ENCODE measurements at places on chromosomes 4 and X.
A peak's percentile ranks its signal among the peaks of the same experiment; 100 is the strongest.

DNA sequence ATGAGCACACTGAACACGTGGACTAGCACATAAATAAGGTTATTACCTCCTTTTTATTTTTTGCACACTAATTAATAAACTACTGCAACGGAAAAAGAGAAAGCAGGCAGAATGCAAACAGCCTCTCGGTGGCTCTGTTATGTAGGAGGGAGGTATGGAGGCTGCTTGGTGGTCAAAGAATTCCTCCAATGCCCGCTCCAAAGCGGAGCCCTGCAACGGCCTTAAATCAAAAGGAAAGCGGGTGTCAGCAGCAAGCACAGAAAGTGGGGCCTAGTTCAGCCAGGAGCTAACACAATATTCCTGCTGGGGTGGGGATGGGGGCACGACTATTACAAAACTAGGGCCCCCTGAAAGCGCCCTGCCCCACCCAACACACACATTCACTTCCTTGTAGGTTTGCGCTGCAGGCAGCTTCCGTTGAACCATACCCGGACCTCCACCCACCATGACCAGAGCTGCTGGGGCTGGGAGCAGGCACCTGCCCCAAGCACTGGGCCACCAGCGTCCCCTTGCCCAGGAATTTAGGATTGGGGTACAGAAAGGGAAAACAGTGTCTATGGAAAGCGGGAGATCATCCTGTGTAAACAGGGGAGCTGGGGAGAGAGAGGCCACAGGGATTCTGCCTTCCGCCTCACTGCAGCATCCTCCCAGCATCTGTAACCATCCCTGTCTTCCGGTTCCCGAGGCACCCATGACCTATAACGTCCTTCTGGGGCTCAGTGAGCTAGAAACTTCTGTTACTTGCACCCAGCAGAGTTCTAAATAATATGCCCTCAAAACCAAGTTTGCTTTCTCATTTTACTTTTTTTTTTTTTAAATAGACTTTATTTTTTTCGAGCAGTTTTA is 57.1 kb upstream of the DDX3X start:
- DNase-seq: no peak

- DNase-seq: no peak
These were observed 65.6 kb upstream of the PDLIM3 start for GRCh38 chr4:185600801-185601434.

DNA sequence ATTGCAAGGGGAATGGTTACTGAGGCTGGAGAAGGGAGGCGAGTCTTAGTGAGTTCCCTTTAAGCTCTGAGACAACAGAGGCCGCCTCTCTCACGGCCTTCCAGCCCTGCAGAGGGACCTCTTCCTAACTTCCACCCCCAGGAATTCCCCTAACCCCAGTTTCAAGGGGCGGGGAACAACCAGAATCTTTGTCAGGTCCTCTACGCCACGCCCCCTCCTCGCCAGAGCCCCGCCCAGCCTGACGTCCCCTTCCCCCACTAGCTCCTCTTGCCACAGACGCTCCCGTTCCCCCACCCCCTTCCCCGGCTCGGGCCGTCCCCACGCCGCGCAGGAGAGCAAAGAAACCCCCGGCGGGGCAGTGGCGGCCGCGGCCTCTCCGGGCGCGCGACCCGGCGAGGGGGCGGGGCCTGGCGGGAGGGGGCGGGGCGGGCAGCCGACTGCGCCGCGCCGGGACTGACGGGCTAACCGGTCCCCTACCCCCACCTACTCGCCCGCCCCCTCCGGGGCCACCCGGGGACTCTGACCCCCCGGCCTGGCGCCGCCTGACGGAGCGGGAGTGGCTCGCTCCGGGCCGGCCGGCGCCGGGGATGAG is 12.3 kb upstream of the TMEM156 start:
- peak; percentile 71 for DNase-seq

GRCh38 chr4:156388826-156389225 is 435.2 kb upstream of the CTSO start:
- DNase-seq: no peak

GRCh38 chrX:10798041-10798440 is 177.7 kb upstream of the MID1 start:
- DNase-seq: no peak

DNA sequence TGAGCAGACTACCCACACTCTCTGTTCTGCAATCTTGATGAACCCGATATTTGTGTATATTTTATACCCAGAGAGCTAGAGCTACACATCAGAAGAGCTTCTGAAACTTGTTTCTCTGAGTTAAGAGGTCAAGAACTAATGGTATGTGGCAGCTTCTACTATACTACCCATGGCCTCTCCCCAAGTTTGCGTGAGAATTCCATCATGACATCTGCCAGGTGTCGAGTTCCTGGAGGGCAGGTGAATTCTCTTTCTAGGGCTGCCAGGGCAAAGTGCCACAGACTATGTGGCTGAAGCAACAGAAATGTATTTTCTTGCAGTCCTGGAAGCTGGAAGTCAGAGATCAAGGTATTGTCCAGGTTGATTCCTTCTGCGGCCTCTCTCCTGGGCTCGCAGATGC is 4.4 kb downstream of the SORCS2 start:
- DNase-seq: no peak

DNA sequence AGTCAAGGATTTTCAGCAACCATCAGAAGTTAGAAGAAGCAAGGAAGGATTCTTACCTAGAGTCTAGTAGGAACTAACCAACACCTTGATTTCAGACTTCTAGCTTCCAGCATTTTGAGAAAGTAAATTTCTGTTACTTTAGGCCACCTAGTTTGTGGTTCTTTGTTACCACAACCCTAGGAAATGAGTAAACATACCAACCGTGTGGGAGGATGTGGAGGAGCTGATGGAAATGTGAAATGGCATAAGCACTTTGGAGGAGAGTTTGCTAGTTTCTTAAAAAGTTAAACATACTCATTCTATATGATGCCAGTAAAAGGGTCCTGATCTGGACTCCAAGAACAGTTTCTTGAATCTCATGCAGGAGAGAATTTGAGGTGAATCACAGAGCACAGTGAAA is 679.4 kb downstream of the PDHA2 start:
- no peak for DNase-seq

DNA sequence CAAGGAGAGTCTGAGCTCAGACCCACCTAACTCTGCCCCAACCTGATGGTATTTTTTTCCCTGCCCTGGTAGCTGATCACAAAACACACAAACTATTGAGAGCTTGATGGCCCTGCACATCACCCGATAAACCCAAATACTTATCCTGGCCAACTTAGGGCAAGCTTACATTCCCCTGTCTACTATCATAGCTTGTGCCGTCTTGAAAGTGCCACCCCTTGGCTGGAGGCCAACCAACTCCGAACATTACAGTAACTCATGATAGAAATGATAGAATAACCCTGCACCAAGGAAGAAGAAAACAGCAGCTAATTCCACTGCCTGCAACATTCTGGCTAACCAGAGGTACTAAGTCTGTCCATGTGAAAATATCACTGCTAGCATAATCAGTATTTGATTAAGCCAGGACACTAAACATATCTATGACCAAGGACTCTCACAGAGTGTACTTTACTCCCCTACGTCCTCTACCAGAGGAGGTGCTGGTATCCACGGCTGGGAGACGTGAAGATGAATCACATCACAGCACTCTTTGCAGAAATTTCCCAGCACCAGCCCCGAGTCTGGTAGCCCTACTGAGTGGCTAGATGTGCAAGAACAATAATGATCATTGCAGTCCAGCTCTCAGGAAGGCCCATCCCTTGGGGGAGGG is 8.9 kb downstream of the STBD1 start:
- no peak for DNase-seq

DNA sequence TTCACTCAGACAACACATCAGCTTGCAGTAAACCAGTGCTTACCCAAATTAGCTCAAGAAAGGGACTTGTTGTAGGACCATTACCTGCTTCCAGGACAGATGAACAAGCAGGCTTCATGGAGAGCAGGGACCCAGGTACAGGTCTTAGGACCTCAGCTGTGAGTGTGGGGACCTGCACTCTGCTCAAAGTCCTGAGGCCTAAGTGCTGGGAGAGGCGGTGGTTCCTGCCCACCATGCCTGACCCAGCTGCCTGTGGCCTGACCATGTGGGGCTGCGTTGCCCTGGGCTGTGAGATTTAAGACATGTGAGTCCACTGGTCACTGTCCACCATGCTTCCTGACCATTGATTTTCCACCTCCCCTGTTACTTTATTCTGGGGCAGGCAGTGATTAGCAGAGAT is 140.2 kb downstream of the DCLK2 start:
- DNase-seq: no peak

Data from GM19239 (cell line).